ENCODE measurements at places on chromosomes 6 and 20.
A peak's percentile ranks its signal among the peaks of the same experiment; 100 is the strongest.

- no peak for DNase-seq
Measured at GRCh38 chr20:10788055-10788454, 114.3 kb upstream of the JAG1 start.

DNA sequence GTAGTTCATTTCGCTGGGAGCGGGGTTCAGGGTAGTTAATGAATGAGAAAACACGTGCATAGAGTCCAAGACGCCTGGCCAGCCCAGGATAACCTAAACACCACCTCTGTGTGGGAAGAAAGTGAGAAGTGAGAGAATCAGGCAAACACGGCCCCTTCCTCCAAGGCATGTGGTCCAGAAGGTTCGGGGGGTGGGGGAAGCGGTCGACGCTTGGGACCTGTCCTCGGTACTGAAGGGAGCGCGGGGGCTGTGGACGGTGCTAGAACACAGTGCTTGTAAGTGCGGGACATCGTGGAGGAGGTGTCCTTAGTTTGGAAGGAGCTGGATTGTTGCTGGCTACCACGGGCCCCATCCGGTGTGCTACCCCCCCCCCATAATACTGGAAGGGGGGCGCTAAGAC is 1.7 kb upstream of the VSTM2L start:
- no peak for DNase-seq

- DNase-seq: no peak
Measured at GRCh38 chr20:22382742-22383141, 201.6 kb downstream of the FOXA2 start.

DNA sequence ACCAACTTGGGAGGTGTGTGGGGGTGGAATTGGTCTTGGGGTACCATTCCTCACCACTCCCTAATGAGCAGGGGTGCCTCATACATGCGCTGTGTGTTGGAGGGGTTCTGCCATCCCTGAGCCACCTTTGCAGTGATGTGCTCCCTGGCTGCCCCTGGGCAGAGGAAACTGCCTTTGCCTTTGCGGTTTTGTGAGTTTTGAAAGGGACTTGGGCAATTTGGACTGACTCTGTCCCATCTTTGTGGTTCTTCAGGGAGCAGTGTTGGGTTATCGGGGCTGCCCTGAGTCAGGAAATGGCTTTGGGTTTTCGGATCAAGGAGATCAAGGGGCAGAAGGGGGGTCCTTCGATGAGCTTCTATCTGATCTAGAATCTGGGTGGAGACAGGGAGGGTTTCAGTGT is 3.9 kb upstream of the PHACTR3 start:
- no peak for DNase-seq

DNA sequence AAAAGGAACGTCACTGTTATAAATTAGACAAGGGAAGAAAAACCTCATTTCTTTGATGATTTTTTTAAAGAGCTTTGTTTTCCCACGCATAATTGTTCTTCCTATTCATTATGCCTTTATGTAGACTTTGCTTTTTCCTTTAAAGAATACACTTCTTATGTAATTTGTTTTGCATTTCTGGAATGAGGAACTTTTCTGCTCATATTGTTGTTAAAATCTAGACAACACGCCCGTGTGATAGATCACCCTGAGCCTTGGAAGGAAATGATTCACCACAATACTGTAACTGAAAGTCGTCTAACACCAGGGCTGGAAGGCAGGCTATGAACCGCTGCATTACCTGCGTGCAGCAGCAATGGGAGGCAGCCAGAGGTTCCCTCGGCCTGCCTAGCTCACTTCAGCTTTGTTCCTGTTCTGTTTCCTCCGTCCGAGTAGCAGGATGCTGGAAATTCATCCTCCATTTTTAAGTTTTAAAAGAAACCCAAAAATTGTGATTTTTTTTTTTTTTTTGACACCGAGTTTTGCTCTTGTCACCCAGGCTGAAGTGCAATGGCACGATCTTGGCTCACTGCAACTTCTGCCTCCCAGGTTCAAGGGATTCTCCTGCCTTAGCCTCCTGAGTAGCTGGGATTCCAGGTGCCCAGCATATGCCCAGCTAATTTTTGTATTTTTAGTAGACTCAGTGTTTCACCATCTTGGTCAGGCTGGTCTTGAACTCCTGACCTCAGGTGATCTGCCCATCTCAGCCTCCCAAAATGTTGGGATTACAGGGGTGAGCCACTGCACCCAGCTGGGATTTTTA is 49.6 kb upstream of the ZNF217 start:
- peak; percentile 75 for DNase-seq

- no peak for DNase-seq
Measured at GRCh38 chr20:17488916-17489600, 42.1 kb downstream of the BFSP1 start.

GRCh38 chr6:21199262-21199661 is 394.3 kb upstream of the SOX4 start:
- DNase-seq: no peak

GRCh38 chr20:17694767-17695166 is 5.0 kb upstream of the BANF2 start:
- DNase-seq: no peak

DNA sequence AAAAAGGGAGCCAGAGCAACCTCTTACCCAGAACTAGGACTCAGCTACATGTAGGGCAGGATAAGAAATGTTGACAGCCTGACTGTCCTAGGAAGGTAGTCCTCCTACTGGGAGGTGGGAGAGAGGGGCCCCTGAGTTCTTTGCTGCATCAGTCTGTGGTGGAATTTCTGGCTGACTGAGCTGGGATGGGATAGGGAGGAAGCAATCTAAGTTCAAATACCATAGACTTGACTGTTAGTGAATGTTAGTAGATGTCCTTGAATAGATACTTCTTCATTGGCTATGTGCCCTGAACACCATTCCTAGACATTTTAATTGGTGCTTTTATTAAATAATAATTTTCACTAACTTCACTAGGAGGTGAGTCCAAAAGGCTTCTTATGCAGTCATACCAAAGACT is 1343.6 kb upstream of the CITED2 start:
- DNase-seq: no peak

DNA sequence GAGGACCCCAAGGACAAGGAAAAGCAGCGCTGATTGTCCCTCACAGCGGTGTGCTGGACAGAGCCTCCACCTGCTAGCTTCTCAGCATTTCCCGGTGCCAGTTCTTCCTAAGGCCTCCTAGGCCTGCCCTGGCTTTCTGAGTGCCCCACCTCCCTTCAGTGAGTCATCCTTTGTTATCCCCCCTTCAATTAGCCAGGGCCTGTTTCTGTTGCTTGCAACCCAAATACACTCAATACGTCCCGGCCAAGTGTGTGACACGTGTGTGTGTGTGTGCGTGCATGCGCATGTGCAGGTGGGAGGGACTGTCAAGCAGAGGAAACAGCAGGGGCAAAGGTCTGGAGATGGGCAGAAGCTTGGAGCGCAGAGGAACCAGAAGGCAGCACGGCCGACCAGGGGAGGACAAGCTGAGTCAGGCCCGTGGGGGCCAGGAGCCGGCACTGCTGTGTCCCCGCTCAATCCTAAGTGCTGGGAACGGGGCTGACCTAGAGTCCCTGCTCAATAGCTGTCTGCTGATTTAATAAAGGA is 159.8 kb downstream of the PREX1 start:
- no peak for DNase-seq

DNA sequence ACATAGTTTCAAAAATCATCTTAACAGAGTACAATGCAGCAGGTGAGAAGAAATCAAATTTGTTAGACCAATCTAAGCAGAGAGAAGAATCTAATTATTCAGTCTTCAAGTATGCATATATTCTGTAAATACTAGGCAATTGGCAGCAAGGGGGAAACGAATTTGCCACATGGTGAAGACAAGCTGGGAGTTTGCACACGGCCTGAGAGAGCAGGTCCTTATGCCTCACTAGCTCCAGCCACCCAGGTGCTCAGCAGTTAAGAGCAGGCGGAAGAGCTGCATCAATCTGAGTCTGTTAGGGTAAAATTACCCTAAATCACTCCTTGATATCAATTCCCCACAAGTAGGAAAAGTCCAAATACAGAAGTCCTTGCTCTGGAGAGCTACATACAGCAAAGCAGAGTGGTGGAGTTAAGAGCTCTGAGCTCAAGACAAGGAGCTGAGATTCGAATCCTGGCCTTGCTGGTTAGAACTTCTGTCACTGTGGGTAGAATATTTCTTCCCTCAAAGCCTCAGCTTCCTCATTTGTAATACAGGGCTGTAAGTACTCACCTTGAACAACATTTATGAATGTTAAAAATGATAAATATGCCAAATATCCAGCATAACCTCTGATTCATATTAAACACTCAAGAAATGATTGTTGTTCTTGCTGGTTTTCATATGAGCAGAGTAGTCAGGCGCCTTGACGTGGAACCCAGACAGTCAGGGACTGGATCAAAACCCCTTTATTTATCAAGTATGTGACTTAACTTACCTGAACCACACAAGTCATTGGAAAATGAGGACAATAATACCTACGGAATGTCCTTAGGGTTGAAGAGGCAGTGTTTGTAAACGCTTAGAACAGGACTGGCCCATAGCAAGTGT is 444.2 kb downstream of the CDH26 start:
- DNase-seq: no peak

DNA sequence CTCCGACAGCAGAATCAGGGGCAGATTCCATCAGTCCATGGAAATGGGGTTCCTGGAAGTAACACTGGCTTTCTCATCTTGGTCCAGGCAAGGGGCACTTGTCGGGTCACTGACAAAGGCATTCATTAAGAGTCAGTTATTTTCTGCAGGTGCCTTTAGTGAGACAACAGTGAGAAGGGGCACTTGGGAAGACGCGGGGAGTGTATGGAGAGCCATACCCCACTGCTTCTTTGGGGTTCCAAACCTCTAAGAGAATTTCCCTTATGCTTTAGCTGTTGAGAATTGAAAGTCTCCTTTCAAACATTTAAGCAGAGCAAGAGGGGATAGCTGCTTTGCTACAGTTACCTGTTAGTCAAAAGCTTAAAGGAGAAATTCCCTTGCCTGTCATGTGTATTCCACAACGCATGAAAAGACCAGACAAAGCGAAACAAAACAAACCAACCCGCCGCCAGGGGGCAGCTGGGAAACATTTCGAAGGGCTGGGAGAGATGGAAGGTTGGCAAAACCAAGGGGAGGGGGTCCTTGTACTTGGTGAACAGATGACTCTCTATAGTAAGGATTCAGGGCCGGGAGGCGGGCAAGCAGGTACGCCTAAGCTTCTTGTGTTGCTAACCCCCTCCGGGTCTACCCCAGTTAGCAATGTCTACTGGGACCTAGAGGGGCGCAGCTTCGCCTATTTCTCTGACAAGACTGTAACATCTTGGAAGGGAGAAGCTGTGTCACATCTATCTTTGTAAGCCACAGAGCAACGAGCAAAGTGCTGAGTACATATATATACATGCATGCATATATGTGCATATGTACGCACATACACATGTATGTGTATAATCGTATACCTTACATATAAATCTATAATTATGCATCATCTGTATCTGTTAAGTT is 474.9 kb upstream of the AGPAT4 start:
- DNase-seq: peak; percentile 11

- peak; percentile 45 for DNase-seq
Measured at GRCh38 chr20:21513181-21513663, 642 bp downstream of the NKX2-2 start.

DNA sequence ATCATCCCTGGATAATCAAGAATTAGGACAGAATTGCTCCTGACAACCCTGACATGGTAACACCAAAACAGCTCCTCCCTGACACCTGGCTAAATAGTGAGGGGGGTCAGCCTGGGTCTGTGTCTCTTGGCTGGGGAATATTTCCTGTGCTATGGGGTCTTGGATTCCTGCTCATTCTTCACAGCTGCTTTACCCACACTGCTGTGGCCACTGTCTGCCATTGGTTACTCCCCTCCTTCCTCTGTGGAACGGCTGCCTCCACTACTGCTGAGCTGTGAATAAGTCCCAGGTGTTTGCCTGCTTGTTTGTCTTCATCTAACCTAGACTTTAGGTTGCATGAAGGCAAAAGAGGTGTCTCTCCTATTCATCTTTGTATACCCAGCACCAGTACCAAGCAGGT is 33.9 kb upstream of the TXLNB start:
- no peak for DNase-seq

DNA sequence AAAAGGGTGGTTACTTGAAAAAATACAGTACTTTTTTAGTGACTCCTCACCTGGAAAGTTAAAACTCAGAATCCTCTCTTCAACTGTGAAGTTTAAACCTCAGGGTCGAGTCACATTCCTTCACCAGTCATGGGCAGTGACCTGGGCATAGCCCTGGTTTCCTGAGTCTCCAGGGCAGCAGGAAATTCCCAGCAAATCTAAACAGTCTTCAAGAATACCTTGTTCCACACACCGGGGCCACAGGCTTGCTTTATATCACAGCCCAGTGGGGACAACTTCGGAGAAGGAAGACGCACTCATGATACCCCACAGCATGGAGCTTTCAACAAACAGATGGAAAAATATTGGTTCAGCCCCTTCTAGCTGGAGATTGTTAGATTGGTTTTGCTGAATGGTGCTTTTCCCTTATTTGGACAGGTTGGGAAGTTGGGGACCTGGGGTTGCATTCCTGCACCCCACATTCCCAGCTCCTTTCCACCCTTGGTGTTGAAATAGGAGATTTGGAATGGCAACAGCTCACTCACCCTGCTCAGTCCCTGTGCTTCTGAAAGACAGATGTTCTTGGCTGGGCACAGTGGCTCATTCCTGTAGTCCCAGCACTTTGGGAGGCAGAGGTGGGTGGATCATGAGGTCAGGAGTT is 113.0 kb upstream of the TMEM170B start:
- DNase-seq: no peak

DNA sequence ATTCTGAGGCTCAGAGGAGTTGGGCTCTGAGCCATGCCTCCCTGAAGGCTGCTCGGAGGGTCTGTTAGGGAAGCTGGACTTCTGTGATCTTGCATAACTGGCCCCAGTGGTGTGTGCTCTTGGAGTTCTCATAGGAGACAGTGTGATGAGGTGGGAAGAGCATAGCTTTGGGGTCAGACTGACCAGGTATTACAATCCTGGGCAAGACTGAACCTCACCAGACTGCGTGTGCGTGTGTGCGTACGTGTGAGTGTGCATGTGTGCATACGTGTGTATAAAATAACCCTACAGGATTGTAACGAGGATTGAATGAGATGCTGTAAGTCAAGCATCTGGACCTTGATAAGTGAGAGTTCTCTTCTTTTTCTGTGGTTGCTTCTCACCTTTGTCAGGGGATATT is 10.0 kb downstream of the BPIFB2 start:
- no peak for DNase-seq

DNA sequence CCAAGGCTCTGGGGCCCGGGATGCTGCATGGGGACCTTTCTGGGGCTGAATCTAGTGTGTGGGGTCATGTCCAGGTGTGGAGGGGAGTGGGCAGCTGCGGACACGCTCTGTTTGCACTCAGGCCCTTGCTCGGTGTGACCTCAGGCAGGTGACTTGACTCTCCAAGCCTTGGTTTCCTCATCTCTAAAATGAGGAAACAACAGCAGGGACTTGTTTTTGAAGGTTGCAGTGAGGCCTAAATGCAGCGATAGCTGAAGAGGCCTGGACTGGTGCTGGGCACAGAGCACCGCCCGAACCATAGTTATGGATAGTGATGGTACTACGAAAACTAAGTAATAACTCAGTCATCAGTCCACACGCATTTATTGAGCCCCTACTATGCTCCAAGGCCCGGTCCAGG is 91.8 kb downstream of the NOL4L start:
- DNase-seq: no peak

- DNase-seq: no peak
Measured at GRCh38 chr6:37913210-37913609, 93.7 kb downstream of the ZFAND3 start.

- peak; percentile 82 for DNase-seq
Measured at GRCh38 chr20:3115190-3116107, 30.9 kb upstream of the AVP start.

- DNase-seq: no peak
Measured at GRCh38 chr6:137363805-137364138, 130.4 kb downstream of the OLIG3 start.

All from GM20000 (cell line).